ENCODE measurements at places on chromosomes 7 and 10.

- no peak for DNase-seq
Measured at GRCh38 chr7:100854146-100854895, 1.8 kb downstream of the SLC12A9 start.

GRCh38 chr10:76244061-76244686, 812.8 kb downstream of the LRMDA start:
- peak; percentile 71 for DNase-seq

- no peak for DNase-seq
Measured at GRCh38 chr7:27433581-27433980, 191.0 kb downstream of the EVX1 start.

- no peak for DNase-seq
Measured at GRCh38 chr10:124305131-124305530, 113.6 kb downstream of the OAT start.

- DNase-seq = no peak
Measured at GRCh38 chr7:125644109-125644508, 714.5 kb upstream of the POT1 start.

DNA sequence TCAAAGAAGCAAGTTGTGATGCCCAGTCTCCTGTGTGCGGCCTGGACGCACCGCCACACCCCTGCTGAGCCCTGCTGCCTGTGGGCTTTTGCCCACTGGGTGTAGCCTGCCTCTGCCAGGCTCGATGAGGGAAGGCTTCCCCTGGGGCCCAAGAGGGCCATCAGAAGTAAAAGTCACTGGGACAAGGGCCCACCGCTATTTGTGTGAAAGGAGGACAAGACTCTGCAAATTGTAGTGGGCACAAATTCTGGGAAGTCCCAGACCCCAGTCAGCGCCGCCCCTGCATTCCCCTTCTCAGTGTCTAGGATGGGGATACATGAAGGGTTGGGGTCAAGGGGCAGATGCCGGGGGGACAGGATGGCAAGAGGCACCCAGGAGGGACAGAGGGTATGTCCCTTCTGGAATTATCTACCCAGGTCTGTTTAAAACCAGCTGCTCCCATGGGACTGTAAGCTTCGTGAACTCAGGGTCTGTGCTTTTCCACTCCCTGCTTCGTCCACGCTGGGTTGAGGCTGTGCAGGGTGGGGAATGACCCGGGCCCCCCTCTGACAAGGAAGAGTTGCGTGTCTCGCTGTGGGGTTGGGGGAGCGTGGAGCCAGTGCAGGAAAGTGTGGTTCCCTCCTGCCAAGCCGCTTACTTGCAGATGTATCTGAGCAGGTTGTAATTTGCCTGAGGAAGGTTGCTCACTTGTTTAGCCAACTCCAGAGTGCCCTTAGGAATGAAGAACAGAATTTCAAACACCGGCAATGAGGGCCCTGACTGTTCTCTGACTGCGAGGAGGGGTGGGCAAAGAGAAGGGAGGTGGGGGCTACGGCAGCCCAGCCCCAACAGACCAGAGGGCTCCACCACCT, 147.2 kb downstream of the MAPK8 start:
- no peak for DNase-seq

Data from left renal pelvis (tissue), 4 donors.